ENCODE measurements at places on chromosomes 12 and 14.
A peak's percentile ranks its signal among the peaks of the same experiment; 100 is the strongest.

- DNase-seq = no peak
Measured at GRCh38 chr14:36113341-36113740, 63.2 kb downstream of the PTCSC3 start.

DNA sequence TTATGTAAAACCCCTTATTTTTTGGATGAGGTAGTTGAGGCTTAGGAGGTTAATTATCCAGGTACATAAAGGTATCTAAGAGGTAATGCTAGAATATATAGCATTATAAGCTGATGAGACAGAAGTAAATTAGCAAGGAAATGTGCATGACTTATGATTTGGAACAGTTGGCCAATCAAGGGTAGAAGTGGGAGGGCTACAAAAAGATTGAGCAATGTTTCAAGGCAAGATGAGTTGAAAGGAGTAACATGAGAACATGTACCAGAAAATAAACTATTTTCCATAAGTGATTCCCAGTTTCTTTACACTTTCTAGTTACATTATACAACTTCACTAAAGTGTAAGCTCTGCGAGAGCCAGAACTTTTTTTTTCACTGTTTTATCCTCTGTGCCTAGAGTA lies 290.9 kb downstream of the LRIG3 start:
- DNase-seq = no peak

- DNase-seq = no peak
Measured at GRCh38 chr12:130169256-130169655, 7.0 kb downstream of the FZD10 start.

DNA sequence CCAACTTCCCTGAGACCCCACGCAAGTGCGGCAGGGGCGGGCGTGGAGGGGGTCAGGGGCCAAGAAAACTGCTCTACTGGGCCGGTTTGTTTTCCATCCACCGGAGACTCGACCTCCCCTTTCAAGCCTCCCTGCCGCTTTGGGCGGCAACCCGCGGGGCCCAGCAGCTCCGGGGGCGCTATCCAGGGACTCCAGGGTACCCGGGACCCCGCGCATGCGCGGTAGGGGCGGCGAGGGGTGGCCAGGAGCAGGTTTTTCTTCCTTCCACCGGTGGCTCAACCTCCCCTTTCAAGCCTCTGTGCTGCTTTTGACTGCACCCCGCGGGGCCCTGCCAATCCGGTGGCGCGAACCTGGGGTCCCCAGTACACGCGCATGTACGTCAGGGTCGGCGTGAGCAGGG lies 323.5 kb downstream of the ALG10 start:
- DNase-seq = no peak

DNA sequence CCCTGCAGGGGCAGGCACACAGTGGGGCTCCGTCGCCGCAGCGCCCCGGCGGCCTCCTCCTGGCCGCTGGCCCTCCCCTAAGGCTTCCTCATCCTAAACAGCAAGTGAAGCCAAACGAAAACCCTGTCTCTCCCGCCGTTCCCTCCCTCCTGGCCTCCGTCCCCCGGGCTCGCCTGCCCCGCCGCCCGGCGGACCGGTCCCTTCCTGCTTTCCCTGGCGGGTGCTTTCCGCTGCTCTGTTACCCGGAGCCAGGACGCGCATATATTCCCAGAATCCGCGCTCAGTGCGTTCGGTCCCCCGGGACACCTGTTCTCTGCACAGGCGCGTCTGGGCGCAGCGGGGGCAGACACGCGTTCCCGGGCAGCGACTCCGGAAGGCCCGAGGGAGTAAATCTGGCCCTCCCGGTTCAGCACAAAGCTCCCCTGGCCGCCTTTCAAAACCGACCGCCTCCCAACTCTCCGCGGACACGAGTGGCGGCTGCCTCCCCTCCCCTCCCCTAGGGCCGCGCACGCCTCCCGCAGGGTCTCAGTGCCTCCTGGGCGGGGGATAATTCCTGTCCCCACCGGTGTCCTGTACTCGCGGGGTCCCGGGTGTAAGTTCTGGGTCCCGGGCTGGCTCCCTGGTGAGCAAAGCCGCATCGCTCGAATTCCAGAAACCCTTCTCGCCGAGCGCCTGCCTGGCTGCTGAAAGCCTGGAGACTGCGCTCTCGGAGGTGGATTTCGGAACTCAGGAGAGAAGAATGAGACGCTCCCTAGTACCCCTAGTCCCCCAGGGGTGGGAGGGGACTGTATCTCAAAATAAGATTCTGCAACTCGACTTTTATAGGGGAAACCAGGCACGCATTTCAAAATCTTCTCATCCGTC lies 21.4 kb upstream of the CEP170B start:
- DNase-seq = no peak

DNA sequence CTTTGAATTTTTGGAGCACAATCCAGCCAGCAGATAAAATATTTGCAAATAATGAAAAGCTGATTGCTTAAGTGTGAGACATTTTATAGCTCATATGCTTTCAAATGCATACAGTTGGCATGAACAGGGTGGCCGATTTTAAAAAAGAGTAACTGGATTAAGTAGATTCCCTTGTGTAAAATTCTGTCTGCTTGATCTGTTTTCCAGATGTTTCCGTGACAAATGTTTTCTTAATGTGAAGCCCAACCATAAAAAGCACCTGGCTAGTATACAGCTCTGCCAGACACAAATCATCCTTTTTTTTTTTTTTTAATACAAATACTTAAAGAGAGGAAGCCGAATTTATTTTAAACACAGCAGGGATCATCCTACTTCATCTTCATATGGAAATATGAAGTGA lies 440.7 kb downstream of the CCER1 start:
- DNase-seq = no peak

GRCh38 chr12:106581543-106582248 lies 1.1 kb upstream of the RFX4 start:
- DNase-seq = no peak

DNA sequence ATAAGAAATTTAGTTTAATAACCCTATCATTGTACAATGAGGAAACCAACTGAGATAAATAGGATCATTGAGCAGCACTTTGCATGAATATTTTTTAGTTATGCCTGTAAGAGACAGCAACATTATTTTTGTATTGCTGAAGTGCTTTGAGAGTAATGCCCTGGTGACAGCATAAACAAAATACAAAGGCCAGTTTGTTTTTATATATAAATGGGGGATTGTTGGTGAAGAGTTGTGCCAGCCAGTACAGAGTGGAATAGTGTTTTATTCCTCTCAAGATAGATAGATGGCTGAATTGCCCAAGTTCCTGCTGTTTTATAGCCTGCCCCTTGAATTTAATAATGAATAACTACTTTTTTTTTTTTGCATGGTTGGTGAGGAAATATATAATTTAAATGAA lies 101.8 kb downstream of the CNTN1 start:
- DNase-seq = no peak

DNA sequence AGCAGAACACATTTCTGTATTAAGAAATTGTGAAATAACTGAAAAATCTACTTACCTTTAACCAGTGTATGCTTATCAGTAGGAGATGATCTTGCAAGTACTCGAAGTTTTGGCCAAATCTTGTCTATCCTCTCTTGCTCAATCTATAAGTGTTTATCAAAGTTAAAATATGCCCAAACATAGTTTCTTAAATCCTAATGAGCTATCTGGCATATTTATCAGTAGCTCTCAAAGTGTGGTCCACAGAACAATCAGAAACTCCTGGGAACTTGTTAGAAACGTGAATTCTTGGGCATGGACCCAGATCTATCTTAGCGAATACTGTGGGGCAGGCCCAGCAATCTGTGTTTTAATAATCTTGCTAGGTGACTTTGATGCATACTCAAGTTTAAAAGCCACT lies 84.5 kb upstream of the POC1B start:
- DNase-seq = no peak

DNA sequence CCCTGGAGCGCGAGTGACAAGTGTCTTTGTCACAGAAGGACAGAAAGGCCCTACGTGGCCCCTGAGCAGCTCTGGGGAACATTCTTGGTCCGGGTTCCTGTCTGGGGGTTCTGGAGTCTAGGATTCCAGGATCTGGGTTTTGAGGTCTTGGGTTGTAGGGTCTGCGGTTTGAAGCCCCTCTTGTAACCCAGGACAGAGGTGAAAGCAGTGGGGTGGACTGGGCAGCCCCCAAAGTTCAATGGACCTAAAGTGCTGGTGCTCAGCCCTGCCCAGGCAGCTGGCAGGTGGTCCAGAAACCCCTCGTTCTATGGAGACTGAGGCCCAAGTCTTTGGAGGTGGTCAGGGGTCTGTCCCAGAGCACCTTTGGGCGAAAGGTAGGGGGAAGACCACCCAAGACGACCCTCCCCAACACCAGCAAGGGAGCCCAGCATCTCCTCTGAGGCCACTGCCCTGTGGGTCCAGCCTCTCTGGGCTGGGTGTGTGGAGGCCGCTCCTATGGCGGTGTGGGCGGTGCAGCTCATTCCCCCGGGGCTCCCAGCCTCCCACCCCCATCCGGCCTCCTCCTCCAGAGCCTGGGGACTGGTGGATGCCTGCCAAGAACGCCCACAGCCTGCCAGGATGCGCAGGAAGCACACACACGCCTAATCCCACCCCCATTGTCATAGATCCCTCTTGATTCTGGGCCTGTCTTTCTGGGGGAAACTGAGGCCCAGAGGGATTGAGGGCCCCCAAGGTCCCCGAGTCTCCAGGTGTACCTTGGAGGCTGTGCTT lies 30.2 kb upstream of the ANKRD9 start:
- DNase-seq = no peak

DNA sequence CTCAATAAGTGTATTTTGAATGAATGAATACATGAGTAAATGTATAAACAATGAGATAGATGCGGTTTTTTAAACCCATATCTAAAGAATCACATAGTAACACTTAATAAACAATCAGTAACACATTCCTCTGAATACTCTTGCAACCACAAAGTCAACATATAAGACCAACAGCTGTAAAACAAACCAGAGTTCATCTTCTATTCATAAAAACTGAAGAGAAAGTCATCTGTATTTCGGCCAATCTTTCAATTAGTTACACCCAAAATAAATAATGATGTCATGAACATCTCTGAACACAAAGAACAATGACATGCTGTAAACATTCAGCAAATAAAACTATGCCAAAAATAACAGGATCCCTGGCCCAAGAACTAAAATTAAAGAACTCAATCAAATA lies 47.2 kb downstream of the ARMH4 start:
- no peak for DNase-seq

DNA sequence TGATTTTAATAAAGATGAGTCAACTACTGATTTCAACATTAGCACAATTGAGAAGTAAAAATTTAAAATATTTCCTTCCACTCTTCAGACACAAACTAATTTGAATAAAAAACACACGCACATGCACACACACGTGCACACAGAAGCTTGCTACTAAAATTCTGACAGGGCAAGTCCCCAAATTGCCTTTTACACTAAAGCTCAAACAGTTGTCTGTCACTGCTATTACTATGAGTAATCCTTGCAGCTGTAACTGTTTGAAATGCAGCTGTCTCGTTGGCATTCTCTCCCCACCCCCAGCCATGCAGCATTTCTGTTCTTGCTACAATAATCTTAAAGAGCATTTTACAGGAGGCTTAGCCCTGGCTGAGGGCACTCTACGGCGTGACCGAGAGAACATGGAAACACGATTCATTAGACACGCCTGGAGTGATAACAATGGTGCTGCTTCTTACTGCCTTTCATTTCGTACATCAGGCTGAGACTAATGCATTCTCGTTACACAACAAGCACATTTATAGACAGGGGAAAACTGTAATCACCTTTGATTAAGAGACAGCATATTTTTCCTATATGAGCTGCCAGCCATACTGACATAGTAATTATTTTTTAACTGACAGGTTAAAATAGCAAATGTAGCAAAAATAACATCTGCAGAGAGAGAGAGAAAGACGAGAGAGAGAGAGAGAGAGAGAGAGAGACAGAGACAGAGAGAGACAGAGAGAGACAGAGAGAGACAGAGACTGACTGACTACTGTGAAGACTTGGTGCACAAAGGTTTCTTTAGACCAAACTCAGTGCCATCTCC lies 153.8 kb downstream of the MED13L start:
- peak; percentile 3 for DNase-seq

DNA sequence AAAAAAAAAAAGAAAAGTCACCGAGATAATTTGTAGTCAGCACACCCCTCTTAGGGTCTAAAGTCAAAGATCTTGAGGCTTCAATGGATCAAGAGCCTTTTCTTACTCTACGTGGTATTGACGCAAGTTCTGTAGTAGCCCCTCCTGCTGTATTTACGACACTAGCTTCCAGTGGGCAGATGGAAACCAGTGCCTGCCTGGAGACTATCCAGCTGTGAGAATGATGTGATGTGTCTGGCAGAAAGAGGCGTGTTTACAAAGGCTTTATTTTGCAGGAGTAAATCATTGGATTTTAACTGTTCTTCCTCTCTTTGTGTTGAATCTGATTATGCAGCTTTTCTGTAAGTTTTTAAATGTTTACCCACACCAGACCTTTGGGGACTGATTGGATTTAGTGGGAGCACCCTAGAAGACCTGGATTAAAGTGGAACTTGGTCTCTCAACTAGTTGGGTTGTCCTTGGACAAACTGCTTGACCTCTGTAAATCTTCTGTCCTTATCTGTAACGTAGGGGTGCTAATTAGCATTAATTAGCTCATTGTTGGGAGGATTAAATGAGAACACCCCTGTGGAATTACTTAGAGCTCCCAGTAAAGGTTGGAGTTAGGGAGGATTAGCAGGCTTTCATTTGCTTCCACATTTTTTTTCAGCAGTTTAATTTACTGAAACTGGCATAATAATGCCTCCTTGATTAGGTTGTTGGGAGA lies 72.4 kb downstream of the RASSF3 start:
- DNase-seq = no peak

DNA sequence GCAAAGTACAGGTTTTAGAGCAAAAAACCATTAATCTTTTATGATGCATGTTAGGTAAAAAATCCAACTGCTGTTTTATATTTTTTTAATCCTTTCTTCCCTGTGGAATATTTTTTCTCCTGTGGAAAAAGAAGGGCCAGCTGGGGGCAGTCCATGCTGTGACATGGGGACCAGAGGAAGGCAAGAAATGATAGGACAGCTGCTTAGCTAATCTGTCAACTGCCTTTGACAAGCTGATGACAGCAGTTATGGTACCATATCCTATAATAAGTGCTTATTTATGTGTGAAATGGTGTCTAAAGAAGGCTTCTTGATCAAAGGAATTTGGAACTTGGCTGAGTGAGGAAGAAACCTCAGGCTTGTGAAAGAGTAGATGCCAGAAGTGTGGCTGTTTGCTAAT lies 452.4 kb upstream of the NOVA1 start:
- no peak for DNase-seq

- no peak for DNase-seq
Measured at GRCh38 chr12:32418903-32419519, 19.7 kb downstream of the FGD4 start.

GRCh38 chr14:89681086-89682018 lies 264.3 kb upstream of the FOXN3 start:
- DNase-seq = no peak

DNA sequence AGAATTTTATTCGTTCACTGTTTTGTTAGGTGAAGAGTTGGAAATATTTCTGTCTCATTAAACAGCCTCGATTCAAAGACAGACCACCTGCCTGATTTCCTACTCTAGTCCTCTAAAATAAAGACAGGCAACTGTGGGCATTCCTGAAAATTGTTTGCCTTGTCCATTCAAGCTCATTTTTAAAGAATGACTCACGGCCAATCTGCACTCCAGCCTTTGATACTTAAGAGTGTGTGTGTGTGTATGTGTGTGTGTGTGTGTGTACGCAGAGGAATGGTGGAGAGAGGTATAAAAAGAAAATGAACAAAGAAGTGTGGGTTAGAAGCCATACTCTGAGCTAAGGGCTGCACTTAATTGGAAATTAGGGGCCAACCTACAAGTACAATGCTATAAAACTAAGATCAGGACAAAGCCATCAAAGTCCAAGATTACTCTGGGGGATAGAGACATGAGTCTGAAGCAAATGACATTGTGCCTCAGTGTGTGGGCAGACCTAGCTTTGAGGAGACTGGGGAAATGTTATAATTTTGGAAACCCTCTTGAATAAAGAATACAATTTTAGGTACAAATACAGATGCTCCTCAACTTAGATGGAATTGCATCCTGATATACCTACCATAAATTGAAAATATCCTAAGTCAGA lies 45.6 kb upstream of the SOCS2 start:
- no peak for DNase-seq
